ENCODE measurements at places on chromosomes 16 and 17.

- no peak for DNase-seq
These were observed 9.9 kb upstream of the WFIKKN1 start for GRCh38 chr16:620700-621525.

DNA sequence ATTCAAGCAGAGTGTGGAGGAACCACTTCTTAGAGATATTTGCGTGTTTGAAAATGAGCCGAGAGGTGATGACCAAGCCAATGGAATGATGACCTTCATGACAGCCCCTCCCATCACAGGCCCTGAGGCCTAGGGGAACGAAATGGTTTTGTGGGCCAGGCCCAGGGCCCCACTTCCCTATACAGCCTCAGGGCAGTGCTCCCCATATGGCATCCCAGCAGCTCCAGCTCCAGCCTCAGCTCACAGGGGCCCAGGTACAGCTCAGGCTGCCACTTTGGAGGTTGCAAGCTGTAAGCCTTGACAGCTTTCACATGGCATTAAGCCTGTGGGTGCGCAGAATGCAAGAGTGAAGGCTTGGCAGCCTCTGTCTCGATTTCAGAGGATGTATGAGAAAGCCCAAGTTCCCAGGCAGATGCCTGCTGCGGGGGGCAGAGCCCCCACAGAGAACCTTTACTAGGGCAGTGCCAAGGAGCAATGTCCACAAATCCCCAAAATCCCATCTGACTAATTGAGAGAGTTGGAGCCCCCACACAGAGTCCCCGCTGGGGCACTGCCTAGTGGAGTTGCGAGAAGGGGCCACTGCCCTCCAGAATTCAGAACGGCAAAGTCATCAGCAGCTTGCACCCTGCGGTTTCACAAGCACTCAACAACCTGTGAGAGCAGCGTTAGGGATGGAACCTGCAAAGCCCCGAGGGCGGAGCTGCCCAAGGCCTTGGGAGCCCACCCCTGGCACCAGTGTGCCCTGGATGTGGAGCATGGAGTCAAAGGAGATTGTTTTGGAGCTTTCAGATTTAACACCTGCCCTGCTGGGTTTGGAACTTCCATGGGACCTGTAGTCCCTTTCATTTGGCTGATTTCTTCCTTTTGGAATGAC, 21.2 kb downstream of the CHMP6 start:
- DNase-seq, result no peak

DNA sequence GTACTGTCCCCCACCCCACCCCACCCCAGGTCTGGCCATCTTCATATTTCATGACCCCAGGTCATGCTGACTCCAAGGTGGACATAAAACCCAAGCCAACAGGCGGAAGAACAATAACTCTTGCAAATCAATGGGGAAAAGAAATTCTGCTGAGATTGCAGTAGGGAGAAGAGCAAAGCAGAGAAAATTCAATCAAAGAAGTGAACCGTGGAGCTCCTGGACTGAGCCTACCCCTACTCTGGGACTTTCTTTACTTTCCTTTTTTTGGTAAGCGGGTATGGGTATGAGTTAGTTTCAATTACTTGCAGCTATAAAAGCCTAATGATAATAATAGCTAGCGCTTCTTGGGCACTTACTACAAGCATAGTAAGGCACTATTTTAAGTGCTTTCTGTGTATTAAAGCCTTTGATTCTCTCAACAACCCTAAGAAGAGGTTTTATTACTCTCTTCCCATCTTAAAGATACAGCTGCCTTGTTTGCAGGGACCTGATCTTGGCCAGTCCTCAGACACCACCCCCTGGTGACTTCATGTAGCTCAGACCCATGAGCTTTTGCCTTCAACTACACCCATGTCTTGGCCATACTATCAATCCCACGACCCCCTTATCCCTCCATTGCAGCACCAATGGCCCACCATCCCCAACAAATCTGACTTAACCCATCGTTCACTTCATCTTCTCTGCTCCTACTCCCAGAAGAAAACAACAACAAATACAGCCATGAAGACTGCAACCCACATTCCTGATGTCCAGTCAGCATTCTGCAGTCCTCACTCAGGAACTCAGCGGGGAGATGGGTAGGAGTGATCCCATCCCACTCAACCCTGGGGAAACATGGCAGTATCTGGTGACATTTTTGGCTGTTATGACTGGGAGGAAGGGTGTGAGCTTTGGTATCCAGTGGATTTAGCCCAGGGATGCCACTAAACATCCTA, 4.4 kb downstream of the GGA2 start:
- DNase-seq, result no peak

GRCh38 chr17:73240561-73240960, 21.1 kb downstream of the CPSF4L start:
- no peak for DNase-seq

DNA sequence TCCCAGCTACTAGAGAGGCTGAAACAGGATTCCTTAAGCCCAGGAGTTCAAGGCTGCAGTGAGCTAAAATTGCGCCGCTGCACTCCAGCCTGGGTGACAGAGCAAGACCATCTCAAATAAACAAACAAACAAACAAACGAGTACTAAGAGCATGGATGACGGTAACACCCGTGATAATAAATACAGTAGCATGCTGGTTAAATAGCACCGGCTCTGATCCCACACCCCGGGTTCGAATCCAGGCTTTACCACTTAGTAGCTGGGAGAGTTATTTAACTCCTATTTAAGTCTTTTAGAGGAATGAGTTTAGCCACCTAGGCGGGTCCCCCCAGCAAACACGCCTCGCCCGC, 301 bp upstream of the METTL22 start:
- DNase-seq, result no peak

- no peak for DNase-seq
These were observed 6.2 kb upstream of the C1QTNF1 start for GRCh38 chr17:79017546-79018369.

GRCh38 chr16:48158296-48158695, 2.5 kb upstream of the ABCC12 start:
- DNase-seq, result no peak

- DNase-seq, result no peak
These were observed 9.1 kb downstream of the SRL start for GRCh38 chr16:4232541-4233386.

DNA sequence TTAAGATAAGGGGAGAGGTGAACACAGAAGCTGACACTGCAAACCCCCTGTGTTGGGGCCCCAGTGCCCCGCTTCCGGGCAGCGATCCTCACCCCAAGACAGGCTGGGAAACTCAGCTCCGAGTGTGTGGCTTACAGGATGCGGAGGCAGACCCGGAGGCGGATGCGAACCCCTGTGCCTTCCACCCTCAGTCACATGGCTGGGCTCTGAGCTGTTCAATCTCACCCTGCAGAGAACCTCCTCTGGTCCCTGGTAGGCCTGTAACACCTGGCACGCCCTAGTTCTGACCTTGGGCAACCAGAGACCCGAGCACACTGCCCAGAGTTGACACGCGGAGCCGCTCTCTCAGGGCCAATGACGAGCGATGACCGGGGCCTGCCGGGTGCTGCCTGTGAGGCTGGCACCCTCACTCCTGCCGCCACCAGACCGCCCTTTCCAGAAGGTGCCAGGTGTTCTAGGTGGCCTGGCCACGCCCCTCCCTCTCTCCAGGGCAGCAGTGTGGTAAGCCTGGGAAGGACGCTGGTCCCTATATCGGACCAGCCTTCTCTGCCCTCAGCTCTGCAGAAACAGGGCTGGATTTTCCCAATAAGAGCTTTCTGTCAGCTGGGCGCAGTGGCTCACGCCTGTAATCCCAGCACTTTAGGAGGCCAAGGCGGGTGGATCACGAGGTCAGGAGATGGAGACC, 23.3 kb downstream of the MEAK7 start:
- DNase-seq, result no peak

- DNase-seq, result no peak
These were observed 64.8 kb downstream of the MYO18A start for GRCh38 chr17:29115435-29115834.

DNA sequence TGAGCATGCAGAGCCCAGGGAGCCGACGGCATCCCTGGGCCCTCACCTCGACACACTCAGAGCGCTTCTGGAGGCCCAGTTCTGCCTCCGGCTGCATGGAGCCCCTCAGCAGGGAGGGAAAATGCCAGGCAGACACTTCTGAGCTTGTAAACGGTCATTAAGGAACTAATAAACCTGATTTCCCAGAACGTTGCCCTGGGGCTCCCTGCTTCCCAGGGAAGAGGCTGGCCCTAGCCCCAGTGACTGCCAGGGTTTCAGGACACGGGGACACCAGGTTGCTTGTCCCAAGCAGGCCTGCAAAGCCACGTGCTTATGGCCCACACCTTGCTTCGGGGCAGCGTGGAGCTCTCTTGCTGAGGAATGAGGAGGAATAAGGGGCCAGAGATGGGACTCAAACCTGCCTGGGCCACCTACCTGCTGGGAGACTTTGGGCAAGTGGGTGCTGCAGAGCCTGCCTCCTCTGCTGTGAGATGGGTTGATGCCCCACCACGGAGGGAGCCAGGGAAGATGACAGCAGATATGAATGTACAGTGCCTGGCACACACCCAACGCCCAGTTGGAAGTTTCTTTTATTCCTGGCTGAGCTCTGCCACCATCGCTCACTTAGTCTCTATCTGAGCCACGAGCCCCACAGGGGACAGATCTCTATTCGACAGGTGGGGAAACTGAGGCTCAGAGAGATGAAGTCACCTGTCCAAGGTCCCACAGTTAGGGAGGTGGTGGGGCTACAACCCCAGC, 5.4 kb downstream of the RHBDF2 start:
- DNase-seq, result no peak

DNA sequence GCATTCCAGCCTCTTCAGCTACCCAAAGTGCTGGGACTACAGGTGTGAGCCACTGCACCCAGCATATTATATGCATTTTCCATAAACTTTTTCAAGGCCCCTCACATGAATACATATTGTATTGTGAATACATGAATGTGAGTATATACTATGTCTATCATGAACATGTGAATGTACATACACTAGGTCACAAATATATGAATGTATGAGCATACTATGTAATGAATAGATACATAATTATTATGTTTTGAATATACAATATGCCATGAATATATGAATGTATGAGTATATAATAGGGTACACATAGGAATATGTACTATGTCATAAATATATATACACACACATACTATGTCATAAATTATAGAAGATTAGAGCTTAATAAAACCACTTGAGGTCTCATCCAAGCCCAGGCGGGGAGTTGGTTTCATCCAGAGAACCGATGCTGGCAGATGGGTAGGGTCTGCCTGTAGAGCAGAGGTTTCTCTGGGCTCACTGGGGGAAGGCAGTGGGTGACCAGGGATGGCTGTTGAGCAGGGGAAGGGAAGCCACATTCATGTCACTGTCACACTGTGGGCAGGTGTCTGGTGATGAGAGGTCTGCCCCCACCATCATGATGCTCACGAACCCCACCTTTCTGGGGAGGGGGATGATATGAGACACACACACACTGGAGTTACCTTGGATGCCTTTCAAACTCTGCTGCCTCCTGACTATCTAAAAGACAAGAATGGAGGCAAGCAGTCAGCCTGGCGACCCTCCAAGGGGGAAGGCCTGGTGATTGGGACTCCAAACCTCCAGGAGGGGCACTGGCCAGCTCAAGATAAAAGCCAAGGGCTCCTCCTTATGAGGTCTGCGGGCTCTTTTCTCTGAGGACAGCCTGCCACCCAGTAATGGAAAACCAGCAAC, 7.3 kb downstream of the C16orf95 start:
- DNase-seq, result no peak

DNA sequence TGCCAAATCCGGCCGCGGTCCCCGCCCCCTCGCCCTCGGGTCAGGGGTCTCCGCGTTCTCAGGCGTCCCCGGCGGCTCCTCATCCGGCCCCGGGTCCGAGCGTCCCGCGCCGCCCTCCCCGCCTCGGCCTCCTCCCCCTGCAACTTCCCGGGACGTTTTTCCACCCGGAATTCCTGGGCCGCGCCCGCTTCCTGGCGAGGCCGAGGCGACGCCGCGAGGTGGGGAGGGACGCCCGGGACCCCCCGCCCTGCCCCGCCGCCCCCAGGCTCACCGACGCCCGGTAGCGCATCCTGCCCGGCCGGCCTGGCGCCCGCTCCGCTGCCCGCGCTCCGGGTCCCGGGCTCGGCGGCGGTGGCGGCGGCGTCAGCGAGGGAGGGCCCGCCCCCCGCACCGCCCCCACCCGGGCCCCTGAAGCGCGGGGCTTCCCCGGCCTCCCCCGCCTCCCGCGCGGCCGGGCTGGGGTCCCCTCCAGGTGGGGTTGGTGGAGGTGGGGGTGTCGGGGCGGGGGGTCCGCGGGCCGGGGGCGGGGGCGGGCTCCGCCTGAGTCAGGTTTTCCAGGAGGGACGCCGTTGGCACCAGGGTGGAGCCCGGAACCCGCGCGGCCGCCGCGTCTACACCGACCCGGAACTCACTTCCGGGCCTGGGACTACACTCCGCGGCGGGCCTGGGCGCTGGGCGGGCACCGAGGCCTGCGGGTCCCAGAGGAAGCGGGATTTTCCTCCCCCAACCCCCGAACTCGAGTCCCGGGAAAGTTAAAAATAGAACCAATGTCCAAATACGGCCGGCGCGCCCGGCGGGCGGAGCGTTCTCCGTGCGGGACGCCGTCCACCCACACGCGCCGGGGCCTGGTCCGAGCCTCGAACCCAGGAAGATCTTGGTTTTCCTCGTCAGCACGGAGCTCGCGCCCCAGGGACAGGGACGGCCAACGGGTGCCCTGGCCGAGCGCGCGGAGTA, 6.8 kb downstream of the MYO1C start:
- no peak for DNase-seq

- no peak for DNase-seq
These were observed 26.6 kb upstream of the CORO6 start for GRCh38 chr17:29649359-29649758.

DNA sequence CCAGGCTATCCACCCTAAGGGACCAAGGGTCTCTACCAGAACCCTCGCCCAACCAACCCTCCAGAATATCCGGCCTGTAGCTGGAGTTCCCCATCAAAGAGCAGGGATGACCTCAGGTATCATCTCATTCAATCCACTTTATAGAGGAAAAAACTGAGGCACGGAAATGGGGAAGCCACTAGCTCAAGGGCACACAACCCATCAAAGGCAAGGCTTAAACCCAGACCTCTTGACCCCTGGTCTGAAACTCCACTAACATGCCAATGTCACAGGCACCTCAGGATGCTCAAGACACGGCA, 1.6 kb downstream of the TBC1D10B start:
- no peak for DNase-seq

GRCh38 chr17:60717814-60718213, 40.2 kb downstream of the BCAS3 start:
- no peak for DNase-seq

DNA sequence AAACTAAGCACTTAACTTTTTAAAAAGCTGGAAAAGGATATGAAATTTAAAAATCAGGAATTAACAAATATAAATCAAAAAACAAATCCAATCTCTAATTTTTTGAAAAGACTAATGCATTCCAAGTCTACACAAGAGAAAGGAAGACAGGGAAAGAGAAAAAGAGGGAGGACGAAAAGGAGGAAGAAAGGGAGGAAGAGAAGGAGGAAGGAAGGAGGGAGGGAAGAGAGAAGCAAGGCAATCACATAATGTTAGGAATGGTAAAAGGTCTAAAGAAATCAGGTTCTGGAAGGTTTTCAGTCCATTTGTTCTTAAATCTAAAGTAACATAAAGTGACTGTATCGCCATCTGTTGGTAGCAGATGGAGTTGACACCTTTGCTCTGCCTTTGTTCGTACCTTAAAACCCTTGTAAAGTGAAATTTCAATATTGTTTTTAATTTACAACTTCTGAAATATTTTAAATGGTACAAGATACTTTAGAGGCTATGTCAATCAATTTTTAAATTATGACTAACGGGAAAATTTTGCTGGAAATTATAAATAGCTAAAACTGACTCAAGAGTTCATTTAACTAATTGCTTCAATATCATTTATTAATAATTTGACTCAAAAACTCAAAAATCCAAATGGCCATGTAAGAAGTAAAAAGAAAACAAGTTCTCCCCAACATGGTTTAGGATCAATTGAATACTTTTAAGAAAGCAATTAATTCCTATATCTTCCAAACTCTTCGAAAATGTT, 20.4 kb upstream of the CDYL2 start:
- no peak for DNase-seq

Measured in NCI-H510A (cell line).